ENCODE measurements at places on chromosomes 3 and 15.

DNA sequence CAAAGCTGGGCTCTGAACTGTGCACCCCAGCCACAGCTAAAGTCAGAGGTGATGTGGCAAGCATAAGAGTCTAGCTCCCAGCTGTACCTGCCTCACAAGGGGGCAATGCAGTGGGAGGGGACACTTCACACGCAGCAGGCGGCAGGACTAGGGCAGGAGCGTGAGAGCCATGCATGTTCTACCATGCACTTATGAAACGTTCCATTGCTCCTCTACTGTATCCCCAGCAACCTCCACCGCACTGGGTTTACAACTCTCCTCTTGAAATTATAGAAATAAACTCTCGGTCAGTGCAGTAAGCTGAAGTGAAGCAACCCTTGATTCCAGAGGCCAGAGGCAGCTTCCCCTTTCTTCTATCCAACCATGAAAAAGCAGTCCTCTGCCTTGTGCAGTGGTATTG lies 298.6 kb upstream of the STT3B start:
- H3K4me3 ChIP-seq: no peak overlapping the region
- H3K4me1 ChIP-seq: peaks cover 33% of the 10 kb centered on the region

DNA sequence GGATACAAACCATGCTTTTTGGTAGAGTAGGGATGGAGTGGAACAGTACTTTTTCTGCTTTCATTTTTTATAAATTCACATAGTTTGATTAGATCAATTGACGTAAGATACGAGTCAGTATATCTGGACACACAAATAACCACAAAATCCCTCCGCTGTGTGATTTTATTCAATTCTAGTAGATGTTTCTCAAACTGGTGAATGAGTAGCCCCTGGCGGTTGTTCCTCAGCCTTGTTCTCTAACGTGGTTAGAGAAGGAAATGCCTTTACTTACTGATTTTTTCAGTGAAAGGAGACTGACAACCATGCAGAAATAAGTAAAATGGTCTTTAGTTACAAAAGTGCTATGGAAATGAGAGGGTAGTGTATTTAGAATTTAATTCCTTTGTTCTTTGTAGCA lies 161.0 kb downstream of the TCF12 start:
- peaks cover 21% of the 10 kb centered on the region for H3K4me1 ChIP-seq
- H3K36me3 ChIP-seq: peaks cover 5% of the 10 kb centered on the region
- no peaks in the 10 kb centered on the region for H3K27me3 ChIP-seq
- no peak overlapping the region for H3K4me3 ChIP-seq

DNA sequence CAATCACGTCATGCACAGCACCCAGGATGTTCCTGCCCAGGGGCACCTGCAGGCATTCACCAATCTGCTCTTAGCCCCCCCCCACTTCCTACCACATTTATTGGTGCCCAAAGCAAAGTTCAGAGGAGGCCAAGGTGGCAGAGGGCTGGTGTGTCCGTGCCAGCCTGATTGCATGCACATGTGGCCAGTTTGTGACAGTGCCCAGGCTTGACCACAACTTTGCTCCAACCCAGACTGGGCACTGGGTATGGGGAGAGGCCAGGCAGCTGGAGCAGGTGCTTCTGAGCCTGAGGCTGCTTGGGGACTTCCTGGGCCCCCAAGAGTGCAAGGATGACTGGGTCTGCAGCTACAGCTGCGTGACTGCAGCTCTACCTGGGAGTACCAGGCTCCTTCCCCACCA lies 192.3 kb upstream of the BCHE start:
- H3K36me3 ChIP-seq: no peaks in the 10 kb centered on the region
- no peak overlapping the region for H3K27ac ChIP-seq
- H3K27me3 ChIP-seq: no peaks in the 10 kb centered on the region
- no peaks in the 10 kb centered on the region for H3K4me1 ChIP-seq
- no peak overlapping the region for H3K4me3 ChIP-seq
- DNase-seq: no peak

DNA sequence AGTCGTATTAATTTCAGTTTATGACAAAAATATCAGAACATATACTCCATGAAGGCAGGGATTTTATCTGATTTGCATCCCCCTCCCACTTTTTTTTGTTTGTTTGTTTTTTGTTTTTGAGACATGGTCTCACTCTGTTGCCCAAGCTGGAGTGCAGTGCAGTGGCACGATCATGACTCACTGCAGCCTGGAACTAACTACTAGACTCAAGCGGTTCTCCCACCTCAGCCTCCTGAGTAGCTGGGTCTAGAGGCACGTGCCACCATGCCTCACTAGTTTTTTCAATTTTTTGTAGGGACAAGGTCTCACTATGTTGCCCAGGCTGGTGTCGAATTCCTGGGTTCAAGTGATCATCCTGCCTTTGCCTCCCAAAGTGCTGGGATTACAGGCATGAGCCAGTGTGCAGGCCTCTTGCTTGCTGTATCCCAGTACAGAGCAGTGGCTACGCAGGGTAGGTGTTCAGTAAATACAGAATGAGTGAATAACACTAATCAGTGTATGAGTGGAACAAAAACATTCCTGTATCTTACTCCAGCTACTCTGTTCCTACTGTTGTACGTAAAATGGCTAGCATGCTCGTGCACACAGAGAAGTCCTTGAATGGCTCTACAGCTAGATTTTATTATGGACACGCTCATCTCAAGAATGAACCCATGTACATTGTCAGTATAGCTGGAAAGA lies 272.4 kb downstream of the FOXP1 start:
- H3K4me1 ChIP-seq: peaks cover 20% of the 10 kb centered on the region
- peak overlapping the region; percentile 11 for H3K27ac ChIP-seq
- no peak for DNase-seq
